Hypothalamus (tissue), 51 donors: ENCODE measurements at places on chromosomes 6 and 20.
A peak's percentile ranks its signal among the peaks of the same experiment; 100 is the strongest.

GRCh38 chr6:7144872-7145584 lies 37.3 kb downstream of the RREB1 start:
- no peak for DNase-seq

GRCh38 chr20:43040427-43040826 lies 149.3 kb downstream of the PTPRT start:
- no peak for DNase-seq

GRCh38 chr6:137286368-137286767 lies 67.2 kb upstream of the IFNGR1 start:
- DNase-seq, result no peak

DNA sequence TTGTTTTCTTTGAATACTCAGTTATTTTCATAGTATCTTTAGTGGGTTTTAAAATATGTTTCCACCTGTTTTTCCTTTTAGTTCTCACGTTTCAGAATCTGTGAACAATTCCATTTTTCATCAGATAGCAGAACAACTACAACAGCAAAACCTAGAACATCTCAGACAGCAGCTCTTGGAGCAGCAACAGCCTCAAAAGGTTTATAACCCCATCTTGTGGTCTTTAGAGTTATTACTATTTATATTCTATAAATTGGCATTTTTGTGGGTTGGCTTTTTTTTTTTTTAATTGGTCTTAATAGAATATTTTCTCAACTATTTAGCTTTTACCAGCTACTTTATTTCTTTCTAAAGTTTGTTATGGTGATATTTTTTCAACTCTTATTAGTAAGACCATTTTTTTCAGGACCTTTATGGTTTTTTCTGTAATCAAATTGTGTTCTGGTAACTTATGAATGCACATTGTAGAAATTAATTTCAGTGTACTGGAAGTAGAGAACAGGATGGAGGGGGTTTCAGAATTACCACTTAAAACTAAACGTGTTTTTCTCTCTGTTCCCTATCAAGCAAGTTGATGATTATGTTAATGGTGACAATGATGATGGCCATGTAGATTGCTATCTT lies 72.2 kb downstream of the SCAF8 start:
- DNase-seq, result no peak

- no peak for DNase-seq
These were observed 181.0 kb downstream of the COL12A1 start for GRCh38 chr6:75024828-75025227.

GRCh38 chr20:1375515-1375914 lies 17.3 kb downstream of the FKBP1A start:
- no peak for DNase-seq

- DNase-seq, result no peak
These were observed 41.7 kb downstream of the SLC23A2 start for GRCh38 chr20:4959592-4959991.

GRCh38 chr6:17059850-17060249 lies 42.0 kb upstream of the STMND1 start:
- no peak for DNase-seq

GRCh38 chr20:51389543-51390264 lies 152.8 kb downstream of the NFATC2 start:
- no peak for DNase-seq

GRCh38 chr20:25282034-25282781 lies 34.3 kb downstream of the PYGB start:
- DNase-seq, result no peak

GRCh38 chr6:87755708-87756671 lies 54.0 kb upstream of the AKIRIN2 start:
- no peak for DNase-seq

DNA sequence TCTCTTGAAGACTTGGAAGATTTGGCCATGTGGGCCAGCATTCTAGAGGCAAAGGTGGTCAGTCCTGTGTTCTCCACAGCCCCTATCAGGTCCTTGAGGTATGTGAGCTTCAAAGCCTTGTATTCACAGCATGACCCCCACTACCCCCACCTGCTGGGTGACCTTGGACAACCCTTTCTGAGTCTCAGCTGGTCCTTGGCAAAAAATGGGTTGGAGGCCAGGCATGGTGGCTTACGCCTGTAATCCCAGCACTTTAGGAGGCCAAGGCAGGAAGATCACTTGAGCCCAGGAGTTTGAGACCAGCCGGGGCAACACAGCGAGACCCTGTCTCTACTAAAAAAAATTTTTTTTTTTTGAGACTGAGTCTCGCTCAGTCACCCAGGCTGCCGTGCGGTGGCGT lies 42.6 kb downstream of the UBE2V1 start:
- no peak for DNase-seq

DNA sequence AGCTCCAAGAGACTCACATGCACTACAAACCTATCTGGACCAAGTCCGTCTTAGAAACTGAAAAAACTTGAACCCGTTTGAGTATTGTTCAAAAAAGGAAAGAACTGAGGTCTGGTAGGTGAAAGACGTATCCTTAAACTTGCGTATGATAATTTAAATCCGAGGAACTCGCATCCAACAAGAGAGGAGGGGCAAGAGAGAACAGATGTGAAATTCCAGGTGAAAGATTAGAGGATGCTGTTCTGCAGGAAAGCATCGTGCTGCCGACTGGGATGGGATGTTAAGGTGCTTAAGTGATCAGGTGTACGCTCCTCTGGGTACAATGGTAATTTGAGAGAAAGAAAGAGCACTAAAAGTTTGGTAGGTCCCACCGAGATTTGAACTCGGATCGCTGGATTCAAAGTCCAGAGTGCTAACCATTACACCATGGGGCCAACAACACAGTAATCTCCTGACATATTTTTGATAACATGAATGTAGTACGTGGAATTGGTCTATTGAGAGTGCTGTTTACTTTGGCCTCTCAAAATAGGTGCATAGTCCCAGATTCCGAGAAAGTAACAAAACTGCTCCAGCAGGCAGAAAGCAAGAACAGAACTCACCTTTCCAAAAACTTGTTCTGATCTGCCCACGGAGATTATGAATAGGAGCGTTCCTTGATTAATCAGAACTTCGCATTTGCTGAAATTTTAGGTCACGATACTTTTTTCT lies 53.5 kb upstream of the BTN3A2 start:
- DNase-seq, result peak; percentile 9

- no peak for DNase-seq
These were observed 29.6 kb downstream of the SPATA2 start for GRCh38 chr20:49885558-49886332.

DNA sequence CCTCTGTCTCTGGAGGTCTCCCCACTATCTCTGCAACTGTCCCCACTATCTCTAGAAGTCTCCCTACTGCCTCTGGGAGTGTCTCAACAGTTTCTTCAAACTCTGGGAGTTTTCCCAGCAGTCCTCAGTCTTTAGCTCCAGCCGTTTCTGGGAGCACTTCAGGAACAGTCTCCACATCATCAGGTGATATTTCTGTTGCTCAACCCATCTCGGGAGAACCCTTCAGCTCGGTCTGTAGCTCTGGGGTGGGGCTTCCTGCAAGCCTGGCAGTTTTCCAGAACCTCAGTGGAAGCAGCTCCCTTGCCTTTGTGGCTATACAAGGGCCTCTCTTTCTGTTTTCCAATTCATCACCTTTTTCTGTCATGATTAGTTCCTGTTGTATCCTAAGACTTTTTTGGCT lies 3.0 kb upstream of the SFTA2 start:
- DNase-seq, result no peak

GRCh38 chr6:138428944-138429598 lies 25.0 kb downstream of the HEBP2 start:
- no peak for DNase-seq

DNA sequence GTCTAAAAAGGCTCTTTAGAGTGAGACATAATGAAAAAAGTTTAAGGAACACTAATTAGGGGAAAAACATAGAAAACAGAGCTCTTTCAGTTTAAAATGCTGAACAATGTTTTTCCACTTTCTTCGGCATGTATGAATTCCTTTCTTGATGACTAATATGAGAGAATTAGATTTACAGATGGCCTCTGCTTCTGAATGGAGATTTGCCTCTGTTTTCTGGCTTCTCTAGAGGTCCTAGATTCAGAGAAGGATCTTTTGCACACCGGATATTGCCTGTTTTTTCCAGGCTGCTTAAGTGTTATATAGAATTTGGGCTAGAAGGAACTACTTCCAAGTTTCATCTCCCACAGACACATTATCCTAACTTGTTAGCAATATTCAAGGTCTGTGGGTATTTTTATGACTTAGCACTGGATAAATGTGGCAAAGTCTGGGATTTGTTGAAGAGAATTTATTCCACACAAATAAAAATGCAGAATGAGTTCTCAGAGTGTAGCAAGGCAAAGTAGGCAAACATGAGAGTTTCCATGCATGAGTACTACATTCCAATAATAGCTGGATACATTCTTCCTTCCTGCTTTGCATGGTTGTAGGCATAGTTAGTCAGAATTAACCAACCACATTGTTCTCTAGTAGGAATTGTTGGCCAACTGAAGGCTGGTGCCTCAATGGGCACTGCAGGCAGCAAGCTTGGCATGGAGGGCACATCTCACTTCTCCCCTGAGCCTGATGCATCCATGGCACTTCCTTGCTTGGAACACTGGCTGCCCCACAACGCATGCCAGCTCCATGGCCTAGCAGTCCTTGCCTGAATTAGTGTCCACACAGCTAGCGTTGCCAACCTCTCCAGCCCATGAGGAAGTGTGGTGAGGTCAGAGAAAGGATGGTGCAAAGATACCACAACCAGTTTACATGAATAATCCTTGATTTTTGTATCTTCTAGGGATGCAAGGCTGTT lies 224.2 kb downstream of the CLIC5 start:
- no peak for DNase-seq

DNA sequence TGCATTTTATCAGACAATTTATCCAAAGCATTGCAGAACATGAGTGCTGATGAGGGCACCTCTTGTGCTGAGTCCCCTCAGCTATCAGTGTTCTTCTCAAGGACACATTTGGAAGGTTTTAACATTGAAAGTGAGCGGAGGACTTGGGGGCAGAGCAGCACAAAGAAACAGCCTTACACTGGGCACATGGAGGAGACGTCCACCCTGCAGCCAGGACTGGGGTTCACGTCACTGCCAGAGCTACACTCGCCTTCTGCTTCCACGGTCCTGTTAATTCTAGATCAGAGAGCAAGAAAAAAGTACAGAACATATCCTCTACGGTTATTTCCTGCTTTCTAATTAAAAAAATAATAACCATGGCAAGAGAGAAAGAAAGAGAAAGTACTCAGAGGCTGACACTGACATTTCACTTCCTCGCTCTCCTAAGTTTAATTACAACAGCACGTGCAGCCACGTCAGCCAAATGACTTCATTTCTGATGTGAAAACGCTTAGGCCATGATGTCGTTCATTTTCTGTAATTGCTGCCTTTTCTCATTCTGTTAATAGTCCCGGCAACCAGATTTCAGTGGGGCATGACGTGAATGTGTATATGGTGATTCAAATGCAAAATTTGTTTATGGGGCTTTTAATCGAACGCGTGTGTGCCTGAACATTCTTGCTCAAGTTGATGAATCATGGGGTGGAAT lies 5.1 kb downstream of the PRND start:
- DNase-seq, result no peak

DNA sequence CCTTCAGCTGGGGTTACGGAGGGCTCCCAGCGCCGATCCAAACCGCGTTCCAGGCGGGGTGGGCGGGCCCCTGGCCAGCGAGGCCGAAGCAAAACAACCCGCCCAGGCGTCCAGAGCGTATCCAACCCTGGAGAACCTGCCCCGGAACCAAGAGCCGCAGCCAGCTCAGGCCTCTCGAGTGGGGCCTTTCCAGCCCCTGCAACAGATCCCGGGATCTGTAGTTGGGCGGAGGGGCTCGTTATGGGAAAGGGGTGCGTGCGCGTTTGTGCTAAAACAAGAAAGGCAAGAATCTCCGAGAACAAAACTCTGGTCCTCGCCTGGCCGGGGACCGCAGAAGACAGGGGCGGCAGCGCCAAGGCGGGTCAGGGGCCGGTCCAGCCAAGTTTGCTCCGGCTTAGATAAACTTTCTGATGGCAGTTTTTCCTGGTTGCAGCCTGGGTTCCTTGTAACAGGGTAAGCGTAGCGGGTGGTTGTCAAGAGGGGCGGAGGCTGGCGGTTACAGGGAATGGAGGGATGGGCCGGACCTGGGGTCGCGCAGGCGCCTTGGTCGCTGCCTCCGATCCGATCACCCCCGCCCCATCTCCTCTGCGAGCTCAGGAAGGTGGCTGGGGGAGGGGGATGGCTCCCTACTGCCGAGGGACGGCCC lies 448 bp upstream of the RIN2 start:
- peak; percentile 55 for DNase-seq

DNA sequence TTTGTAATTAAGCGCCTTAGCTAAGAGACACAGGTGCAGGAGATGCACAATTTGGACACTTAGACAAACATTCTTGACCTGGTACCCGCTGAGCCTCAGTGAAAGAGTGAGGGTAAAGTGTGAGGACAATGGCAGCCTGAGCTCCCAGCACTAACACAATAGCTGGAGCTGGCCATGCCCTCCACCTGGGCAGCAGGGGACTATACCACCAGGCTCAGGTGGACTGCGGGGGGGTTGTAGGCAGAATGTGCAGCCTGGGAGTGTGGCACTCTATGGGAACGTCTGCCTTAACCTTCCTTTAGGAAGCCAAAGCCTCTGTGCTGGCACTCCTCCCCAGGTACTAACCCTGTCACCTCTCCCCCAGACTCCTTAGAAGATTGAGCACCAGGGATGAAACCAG lies 23.6 kb downstream of the PRKN start:
- no peak for DNase-seq

GRCh38 chr6:67219346-67219745 lies 1415.7 kb upstream of the ADGRB3 start:
- no peak for DNase-seq

GRCh38 chr6:159261995-159262394 lies 92.8 kb downstream of the FNDC1 start:
- DNase-seq, result no peak

DNA sequence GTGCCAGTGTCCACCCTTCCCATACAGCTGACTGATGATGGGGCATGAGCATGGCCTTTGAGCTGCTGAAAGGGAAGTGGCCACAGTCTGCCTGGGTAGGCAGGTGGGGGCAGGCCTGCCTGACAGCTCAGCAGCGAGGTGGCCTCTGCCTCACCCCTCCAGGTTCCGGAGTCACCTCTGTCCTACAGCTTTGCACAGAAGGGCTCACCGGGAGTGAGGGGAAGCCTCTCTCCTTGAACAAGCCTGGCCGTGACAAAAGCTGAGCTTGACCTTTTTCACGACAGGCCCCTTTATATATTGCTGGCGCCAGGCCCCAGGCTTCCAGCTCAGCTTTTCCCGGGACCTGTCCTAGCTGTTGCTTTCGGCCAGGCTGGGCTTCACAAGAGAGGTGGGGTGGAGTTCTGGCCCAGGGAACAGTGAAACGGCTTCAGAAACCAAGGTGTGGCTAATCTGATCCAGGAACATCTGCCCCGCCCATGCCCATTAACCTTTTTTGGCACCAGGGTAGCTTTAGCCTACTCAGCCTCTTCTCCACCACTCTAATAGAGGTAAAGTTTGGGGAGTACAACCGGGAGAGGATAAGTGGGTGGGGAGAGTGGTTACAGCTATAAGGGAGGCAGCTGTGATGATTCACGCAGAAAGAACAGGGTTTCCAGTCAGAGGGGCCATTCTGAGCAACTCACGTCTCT lies 42.9 kb downstream of the C6orf132 start:
- peak; percentile 7 for DNase-seq

- DNase-seq, result no peak
These were observed 76.0 kb downstream of the THBS2 start for GRCh38 chr6:169177516-169178166.
